ENCODE measurements at places on chromosomes 1 and 21. TPM values are rescaled to one million over a fixed set of nuclear protein-coding genes. Genes with fewer than 3 reads are reported as not detected.

The SLAMF7 gene
- total RNA-seq = 1.8 TPM

The CR2 gene
- not detected for total RNA-seq

The UBE2G2 gene
- 37.8 TPM for total RNA-seq

The MTARC2 gene
- 8.8 TPM for total RNA-seq

The SLAMF6 gene
- not detected for total RNA-seq

The PDPN gene
- total RNA-seq = not detected

The RPTN gene
- total RNA-seq = not detected

The SAMD13 gene
- 0.25 TPM for total RNA-seq

The NEK2 gene
- total RNA-seq = 44.2 TPM

The IFNGR2 gene
- total RNA-seq = 55.8 TPM
